Stimulated activated CD8-positive, alpha-beta memory T cell treated with anti-CD3 and anti-CD28 coated beads, Interleukin-4, amount 100 ng/mL, for 4 hours (primary cell): ENCODE measurements at places on chromosomes 1 and 21.
A peak's percentile ranks its signal among the peaks of the same experiment; 100 is the strongest.

- no peak for DNase-seq
These were observed 101.8 kb downstream of the TMEM53 start for GRCh38 chr1:44572572-44572879.

- DNase-seq = no peak
These were observed 175.1 kb downstream of the CAMTA1 start for GRCh38 chr1:6960291-6960811.

DNA sequence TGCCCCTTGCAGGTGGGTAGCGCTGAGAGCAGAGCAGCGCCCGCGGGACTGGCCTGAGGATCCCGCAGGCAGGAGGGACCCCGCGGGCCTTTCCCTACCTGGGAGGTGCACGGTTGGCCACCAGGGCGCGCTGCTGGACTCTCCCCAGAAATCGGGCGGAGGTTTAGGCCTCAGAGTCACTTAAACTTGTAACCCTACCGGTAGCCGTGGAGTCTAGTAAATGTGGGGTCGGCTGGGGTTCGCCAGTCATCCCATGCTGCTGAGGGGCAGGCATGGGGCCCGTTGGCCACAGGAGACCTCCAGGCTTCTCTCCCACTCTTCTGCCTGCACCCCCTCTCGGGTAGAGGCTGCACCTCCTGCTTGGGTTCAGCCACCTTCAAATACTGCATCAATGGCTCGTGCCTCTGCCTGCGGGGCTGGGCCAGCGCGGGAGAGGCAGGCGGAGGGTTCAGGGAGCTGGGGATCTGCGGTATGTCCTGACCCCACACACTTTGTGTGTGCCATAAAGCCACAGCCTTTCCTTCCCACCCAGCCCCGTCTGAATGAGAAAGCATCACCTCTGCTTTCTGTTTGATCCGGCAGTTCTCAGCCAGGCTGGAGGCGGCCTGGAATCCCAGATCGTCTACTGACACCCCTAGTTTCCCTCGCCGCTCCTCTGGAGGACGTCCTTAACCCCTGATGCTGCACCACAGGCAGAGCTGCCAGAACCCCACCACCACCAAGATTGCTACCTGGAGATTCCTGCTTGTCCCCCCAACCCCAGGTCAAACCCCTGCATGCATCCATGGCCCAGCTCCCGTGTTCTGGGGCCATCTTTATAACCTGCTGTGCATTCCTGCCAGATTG lies 12.3 kb upstream of the GSTM4 start:
- DNase-seq = peak; percentile 74

DNA sequence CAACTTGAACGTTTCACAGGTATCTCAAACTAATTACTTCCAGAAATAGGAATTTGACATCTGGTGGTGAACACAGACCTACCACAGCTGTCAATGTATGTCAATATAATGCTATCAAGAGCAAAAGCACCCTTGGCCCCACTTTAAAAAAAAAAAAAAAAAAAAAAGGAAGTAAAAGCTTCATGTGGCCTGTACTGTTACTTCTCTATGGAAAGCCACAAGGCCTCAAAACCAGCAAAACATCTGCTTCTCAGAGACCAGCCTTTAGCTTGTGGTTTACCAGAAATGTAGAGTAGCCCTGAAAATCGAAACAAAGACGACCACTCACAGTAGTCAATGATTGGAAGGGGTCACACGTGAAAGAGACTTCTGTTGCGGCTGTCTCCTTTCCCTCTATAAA lies 109.6 kb downstream of the SLC45A1 start:
- no peak for DNase-seq
